ENCODE measurements at places on chromosomes 1 and 21.

- peak; percentile 64 for DNase-seq
Observed at GRCh38 chr1:180574031-180574713, 15.4 kb downstream of the OVAAL start.

- DNase-seq = no peak
Observed at GRCh38 chr21:15875286-15875685, 145.5 kb downstream of the USP25 start.

- peak; percentile 73 for DNase-seq
Observed at GRCh38 chr1:101238681-101239094, 1.9 kb downstream of the S1PR1 start.

DNA sequence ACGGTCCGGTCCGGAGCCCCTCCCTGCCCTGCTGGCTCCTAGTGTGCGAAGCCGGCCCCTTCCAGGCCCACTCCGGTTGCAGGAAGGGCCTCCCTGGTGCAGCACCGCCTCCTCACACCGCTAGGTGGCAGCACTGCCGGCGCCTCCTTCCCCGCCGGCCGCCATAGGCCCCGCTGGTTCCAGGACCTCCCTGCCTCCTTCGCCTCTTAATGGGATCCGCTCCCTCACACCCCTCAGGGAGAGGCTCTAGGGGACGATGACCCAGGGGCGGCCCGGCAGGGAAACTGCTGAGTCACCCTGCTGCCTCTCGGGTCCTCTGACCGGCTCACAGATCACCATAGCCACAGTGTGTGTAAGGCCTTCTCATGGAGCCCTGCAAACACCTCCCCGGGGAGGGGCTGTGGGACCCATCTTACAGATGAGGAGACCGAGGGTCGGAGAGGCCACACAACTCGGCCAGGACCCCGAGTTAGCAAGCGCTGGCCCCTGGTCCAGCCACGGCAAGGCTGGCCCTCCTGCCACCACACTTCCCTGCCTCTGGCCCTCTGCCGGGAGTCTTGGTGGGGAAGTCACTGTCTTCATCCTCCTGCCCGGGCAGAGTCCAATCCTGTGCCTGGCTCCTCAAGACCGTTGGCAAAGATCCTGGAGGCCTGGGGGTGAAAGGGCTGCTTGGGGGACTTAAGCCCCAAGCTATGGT lies 1.6 kb upstream of the AJAP1 start:
- DNase-seq = no peak

- no peak for DNase-seq
Observed at GRCh38 chr1:147046189-147046862, 108.2 kb downstream of the NBPF12 start.

Data from NCI-H2227 treated with DMSO at 0.1 percent for 48 hours (cell line).